Mesothelial cell of epicardium (in vitro differentiated cells): ENCODE measurements at places on chromosomes 1 and 21. TPM values are rescaled to one million over a fixed set of nuclear protein-coding genes. Genes with fewer than 3 reads are reported as not detected.

DNA sequence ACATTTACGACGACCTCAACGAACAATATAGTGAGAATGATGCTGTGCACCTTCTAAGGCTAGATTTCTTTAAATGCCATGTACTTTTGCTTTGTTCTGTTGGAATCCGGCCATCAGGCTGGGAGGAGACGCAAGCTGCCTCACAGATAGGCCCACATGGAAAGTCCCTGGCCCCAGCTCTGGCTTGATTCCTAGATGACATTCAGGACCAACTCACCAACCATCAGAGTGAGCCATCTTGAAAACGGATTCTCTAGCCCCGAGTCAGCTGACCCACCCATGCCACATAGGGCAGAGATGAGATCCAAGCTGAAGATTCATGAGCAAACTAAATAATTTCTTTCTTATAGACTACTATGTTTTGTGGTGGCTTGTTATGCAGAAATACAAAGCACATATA lies 164.4 kb downstream of the ZNF281 start:
- no peak for DNase-seq

The MRPL20 gene
- total RNA-seq, result 87.9 to 98.2 TPM (median 94.7 TPM) in 3 replicates

The SLC16A4 gene
- 13.7 to 14.4 TPM (median 13.7 TPM) in 3 replicates for total RNA-seq

DNA sequence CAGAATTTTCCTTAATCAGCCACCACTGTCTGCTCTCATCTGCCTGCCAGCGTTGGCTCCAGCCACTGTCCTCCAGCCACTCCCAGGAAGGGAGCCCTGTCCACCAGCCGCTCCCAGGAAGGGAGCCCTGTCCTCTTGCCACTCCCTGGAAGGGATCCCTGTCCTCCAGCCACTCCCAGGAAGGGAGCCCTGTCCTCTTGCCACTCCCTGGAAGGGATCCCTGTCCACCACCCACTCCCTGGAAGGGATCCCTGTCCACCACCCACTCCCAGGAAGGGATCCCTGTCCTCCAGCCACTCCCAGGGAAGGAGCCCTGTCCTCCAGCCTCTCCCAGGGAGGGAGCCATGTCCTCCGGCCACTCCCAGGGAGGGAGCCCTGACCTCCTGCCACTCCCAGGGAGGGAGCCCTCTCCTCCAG lies 726.5 kb downstream of the PTPRU start:
- no peak for DNase-seq

GRCh38 chr1:162384116-162384515 lies 2.6 kb downstream of the C1orf226 start:
- no peak for DNase-seq

DNA sequence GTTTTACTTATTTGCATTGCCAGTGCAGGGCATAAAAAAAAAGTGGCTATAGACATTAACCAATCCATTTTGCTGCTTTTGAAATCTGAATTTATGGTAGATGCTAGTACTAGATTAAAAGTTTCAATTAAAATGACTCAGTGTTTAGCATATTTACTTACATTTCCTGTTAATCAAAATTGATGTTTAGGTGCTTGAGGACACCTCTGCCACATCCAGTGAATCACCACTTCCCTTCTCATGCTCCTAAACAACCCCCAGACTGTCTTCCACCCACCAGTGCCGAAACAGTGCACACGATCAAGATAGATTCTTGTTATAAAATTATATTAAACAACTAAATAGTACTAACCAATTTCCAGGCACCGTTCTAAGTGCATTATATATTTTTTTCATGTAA lies 32.7 kb downstream of the HSD17B7 start:
- DNase-seq, result no peak

The SPATA45 gene
- total RNA-seq, result 0.65 to 0.78 TPM in 2 of 3 replicates, not detected in the other

- DNase-seq, result no peak
Observed at GRCh38 chr21:35005077-35005476, 44.0 kb downstream of the RUNX1 start.

DNA sequence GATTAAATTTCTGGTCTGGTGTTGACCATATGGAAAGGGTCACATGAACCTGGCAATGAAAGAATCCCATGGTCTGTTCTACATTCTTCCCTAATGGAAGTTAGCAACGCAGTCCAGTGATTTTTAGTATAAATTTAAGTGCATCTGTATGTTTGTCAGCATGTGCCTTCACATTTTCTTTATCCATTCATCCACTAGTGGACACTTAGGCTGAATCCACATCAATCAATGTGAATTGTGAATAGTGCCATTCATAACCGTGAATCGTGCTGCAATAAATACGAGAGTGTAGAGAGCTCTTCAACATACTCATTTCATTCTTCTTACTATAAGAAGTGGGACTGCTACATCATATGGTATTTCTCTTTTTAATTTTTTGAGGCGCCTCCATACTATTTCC lies 12.7 kb upstream of the IFI16 start:
- DNase-seq, result no peak

DNA sequence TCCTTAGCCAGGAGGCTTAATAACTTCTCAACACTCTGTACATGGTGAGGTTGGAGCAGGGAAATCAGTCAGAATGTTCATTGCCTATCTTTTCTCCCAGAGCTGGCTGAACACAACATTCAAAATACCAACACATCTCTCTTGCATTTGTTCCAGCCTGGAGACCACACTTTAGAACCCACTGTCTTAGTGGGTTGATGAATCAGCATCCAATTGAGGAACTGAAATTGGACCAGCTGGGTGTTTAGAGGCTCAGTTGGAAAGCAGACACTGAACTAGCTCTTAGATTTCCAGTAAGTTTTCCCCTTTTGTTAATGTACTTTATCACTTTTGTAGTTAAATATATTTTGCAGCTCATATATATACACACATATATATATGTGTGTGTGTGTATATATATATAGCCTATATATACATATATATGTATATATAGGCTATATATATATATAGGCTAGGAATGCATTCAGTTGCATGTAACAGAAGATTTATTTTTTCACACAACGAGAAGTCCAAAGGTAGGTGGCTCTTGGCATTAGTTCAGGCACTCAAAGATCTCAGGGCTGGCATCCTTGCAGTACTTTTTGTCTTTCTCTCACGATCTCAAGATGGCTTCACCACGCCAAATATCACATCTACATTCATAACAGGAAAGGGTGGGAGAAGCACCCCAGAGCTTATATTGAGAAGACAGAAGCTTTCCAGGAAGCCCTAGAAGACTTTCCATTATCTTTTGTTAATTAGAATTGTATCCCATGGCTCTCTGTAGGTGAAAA lies 35.0 kb upstream of the HUNK start:
- DNase-seq, result no peak

- DNase-seq, result no peak
Observed at GRCh38 chr1:97082160-97082848, 360.7 kb downstream of the PTBP2 start.

GRCh38 chr1:222068937-222069336 lies 327.0 kb upstream of the DUSP10 start:
- no peak for DNase-seq

DNA sequence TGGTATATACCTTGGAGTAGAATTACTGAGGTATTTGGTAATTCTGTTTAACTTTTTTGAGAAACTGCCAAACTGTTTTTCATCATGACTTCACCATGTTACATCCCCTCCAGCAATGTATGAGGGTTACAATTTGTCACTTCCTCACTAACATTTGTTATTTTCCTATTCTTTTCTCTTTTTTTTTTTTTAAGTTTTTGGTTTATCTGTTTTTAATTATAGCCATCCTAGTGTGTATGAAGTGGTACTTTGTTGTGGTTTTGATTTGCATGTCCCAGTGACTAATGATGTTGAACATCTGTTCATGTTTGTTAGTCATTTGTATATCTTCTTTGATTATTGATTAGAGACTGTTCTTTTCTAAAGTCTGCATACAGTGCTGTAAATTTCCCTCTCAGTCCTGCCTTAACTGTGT lies 147.3 kb downstream of the HS2ST1 start:
- DNase-seq, result no peak

The PGLYRP4 gene
- total RNA-seq, result 0.11 TPM in 1 of 3 replicates, not detected in the others

DNA sequence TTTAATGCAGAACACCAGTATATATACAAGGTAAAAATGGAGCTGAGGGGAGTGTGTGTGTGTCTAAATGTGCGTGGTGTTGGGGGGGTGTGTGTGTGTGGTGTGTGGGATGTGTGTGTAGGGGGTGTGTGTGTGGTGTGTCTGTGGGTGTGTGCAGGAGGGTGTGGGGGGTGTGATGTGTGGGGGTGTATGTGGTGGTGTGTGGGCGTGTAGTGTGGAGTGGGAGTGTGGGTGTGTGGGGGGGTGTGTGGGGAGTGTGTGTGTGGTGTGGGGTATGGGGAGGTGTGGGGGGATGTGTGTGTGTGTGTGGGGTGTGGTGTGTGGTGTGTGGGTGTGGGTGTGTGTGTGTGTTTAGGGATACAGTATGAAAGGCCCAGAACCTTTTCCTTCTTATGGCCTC lies 202.3 kb upstream of the CACYBP start:
- no peak for DNase-seq

The HRNR gene
- not detected in 3 replicates for total RNA-seq

DNA sequence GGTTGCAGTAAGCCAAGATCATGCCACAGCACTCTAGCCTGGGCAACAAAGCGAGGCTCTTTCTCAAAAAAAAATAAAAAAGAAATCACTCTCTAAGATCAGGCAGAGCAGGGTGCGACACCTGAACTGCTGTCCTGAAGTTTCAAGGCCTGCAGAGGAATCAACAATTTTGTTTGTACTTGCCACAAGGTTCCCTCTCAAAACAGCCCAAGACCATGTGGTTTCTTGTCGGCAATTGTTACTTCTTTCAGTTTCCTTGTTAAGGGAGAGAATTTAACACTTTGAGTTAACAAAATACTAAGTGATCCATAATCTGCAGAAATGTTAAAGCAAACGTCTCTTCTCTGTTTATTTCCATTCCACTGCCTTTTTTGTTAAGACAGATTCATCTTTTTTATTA lies 36.5 kb downstream of the MACO1 start:
- DNase-seq, result no peak

The KRTAP22-2 gene
- total RNA-seq, result not detected in 3 replicates

The TNFRSF14 gene
- total RNA-seq, result 1.1 to 1.3 TPM (median 1.2 TPM) in 3 replicates

- no peak for DNase-seq
Observed at GRCh38 chr1:58933599-58933926, 149.7 kb upstream of the JUN start.
